Mesothelial cell of epicardium (in vitro differentiated cells): ENCODE measurements at places on chromosomes 4 and X.

DNA sequence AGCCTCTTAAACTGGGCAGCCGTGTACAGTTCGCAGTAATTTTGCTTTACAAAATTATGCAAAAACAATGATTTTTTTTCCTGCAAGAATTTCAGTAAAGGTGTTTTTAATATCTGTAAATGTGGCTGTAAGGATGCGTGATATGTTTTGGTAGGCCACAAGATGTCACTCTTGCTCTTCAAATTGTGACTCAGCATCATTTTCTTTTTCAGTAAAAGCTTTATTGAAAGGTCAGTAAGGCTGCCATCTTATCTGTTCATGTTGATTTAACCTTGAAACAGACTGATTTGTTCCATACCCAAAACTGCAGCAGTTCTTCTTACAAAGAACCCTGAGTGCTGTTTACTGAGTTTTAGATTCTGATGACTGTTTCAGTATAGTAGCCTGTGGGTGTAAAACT lies 39.9 kb downstream of the TXLNG start:
- no peak for DNase-seq

DNA sequence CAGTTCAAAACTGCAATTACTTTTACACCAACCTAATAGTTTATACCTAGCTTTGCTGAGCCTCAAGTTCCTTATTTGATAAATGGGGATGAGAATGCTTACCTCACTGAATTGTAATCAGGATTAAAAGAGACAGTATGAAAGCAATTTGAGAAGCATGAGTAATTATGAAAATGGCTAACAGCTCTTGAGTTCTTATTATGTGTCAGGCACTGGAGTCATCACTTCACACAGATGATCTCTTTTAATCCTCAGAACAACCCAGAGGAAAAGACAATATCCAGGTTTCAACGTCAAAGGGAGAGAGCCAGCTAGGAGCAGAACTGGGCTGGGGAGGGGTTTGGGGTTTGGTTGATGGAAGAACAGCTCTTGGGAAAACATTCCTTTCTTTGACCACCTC lies 221.0 kb upstream of the NWD2 start:
- no peak for DNase-seq

GRCh38 chr4:110527156-110527555 lies 51.2 kb downstream of the ENPEP start:
- DNase-seq, result no peak

GRCh38 chr4:186592445-186592844 lies 37.1 kb upstream of the MTNR1A start:
- no peak for DNase-seq

DNA sequence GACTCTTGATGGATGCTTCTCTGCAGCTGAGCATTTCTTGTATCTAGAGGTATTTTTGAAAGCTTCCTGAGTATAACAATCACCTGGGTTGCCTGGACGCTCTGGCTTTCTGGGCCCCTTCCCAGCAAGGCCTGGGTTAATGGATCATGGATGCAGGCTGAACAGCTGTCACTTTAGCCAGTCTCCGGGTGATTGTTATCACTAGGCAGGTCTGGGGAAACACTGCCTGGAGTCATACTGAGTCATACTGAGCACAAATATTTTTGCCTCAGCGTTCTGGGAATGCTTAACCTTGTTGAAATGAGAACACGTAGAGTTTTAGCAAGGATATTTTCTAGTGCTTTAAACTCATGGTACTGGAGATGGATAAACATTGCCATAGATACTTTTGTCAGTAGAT lies 102.6 kb downstream of the PHEX start:
- no peak for DNase-seq

DNA sequence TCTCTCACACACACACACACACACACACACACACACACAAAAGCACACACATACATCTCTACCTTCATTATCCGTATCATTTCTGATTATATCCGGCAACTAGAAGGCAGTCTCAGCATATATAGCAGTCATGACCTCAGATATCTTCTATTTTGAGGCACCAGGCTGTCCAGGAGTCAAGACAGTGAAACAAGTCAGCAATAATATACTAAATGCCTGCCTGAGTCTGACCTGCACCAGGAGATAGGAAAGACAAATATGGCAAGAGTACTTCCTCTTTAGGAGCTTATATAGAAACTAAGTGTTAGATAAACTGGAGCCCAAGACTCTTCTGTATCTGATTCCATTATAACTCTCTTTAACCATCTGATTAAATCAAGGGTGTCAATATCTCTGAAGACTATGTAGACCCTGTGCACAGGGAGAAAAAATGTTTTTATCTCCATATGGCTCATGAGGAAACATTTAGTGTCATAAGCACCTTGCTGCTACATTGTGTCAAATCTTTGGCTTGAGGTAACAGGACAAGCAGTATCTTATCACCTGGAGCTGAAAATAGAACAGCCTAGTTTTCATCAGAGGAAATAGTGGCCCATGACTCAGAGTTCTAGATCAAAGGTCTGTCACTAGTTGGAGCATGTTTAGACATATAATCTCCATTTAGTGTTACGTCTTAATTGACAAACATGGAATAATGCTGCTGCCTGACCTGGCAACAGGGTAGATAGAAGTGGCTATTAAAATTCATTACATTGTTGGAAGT lies 27.0 kb upstream of the FAM47B start:
- DNase-seq, result no peak

DNA sequence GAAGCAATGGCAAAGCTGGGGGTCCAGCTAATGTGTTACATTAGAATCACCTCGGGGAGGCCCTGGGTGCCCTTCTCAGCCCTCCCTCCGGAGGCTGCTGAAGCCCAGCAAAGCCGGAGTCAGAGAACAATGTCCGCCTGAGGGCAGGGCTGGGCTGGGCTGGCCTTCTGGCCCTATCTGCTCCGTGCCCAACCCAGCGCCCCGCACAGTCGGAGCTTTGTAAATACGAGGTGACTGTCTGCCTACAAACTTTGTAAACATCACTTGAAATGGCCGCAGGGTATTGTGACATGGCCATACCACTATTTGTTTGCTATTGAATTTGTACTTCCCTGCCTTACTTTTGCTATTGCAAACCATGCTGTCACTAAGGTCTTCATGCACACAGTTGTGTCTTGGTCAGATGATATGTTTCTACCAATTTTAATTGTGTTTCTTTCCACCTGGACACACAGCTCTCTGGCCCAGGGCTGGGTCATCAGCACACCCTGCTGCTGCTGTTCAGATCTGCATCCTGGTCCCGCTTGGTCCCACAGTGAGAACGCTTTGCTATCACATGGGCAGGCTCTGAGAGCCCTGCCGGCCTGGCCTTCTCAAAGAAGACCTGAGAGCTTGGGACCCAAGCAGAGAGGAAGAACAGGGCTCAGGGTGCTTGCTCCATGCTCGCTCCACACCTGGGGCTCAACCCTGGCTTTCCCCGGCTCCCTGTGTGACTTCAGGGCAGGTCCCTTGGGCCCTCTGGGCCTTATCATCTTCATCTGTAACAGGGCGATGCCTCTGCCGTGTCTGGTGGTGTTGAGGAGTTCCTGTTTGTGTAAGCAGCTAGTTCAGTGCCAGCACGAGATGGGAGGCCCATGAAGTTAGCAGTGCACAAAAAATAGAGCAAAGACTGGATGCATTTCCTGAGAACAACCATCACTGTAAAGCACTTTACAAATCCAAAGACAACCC lies 2.3 kb downstream of the S100P start:
- no peak for DNase-seq

- no peak for DNase-seq
These were observed 24.2 kb downstream of the EPHA5 start for GRCh38 chr4:65646136-65646535.

GRCh38 chrX:46165411-46165810 lies 379.8 kb downstream of the ZNF674 start:
- no peak for DNase-seq

DNA sequence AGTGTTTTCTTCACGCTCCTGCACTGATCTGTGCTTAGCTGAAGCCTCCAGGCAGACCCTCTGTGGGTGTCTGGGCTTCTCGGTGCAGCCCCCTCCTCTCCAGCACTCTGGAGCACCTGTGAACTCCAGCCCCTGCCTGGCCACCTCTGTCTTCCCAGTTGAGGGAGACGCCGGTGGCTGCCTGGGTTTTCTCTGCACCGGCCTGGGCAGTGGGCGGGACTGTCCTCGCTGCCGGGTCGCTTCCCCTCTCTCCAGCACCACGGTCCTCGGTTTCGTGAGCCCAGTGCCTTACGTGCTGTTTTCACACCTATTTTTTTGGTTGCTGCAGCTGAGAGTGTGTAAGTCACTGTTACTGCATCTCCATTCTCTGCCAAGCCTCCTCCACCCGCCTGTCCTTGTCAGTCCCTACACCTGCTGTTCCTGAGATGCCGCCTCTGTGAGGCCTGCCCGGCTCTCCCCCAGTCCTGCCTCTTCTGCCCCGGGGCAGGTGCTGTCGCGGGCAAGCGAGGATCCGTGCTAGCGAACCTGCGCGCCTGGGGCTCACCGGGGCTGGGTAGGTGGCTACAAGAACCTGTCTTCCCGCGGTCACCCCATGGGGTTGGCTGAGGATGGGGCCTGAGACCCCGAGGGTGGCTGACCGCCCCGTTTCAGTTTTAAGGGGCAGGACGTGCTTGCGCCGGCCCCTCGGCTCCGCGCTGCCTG lies 2.4 kb upstream of the FGFRL1 start:
- DNase-seq, result no peak

GRCh38 chr4:23741681-23742191 lies 148.1 kb downstream of the PPARGC1A start:
- DNase-seq, result no peak

DNA sequence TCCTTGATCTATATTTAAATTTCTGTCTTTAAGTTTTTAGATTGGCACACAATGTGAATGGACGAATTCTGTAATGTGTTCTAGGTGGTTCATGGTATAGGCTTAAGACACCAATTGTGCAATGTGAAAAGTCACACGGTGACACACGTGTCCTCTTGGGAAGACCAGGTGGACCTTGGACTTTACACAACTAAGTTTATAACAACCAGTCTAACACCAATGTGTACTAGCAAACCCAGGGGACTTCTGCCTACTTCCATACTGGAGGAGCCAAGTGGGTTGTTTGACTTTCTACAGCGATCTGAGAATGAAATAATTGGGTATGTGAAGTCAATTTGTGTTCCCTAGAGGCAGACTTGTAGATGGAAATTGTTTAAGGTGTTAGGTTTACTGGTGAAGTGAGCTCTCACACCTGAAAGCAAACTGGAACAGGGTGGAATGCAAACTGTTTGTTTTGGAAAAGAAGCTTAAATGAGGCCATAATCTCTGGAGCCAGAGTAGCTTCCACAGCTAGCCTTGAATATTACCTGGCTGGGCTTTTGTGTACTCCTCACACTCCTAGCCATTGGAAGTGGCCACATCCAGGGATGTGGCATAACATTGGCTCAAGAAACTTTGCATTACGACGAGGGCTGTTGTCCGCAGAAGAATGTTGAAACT lies 45.9 kb upstream of the WDR1 start:
- no peak for DNase-seq

GRCh38 chr4:73701116-73701515 lies 39.3 kb upstream of the CXCL8 start:
- no peak for DNase-seq

GRCh38 chrX:39874202-39874816 lies 223.4 kb downstream of the BCOR start:
- DNase-seq, result no peak

DNA sequence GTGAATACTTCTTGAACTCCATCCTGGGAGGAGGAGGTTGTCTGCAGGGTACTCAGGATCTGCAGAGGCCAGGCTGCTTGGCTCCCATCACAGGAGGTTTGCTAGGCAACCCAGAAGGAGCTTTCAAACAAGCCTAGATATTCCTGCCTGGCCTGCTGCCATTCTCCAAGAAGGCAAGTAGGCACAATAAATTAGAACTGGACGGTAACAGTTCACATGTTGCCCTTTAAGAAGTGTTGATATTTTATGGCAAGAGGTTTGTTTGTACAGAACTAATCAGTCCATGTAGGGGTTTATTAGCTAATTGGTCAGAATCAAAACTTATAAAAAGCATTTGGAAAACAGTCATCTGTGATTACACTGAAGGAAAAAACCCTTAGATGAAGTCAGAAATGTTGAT lies 39.3 kb downstream of the SYNPO2 start:
- no peak for DNase-seq

DNA sequence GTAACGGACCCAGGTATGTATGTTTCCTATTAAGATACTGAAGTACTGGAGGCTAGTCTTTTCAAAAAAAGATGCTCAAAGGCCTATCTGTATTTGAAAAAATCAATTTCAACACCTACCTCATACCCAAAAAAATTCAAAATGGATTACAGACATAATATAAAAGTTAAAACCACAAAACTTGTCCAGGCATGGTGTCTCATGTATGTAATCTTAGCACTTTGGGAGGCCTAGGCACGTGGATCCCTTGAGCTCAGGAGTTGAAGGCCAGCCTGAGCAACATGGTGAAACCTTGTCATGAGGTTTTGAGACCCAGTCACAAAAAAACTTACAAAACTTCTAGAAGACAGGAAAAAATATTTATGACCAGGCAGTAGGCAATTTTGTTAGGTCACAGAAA lies 16.7 kb downstream of the RBMX start:
- no peak for DNase-seq

- no peak for DNase-seq
These were observed 46.8 kb upstream of the GPR78 start for GRCh38 chr4:8533274-8533865.

DNA sequence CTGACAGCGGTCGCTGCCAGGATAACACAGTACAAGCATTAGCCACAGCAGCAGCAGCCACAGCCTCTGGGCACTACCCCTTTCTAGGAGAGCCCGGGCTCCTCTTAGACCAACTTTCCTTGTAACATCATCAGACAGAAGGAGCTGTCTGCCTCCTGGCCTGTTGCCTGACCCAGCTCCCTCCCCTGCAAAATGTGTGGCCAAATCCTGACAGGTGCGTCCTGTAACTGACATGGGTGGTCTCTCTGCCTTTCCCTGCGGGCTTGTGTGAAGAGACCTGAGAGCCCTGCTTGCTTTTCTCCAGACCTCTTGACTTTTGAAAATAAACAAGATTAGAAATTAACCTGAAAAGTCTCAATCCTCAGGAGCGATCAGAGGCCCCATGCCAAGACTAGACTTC lies 824.9 kb downstream of the RAPGEF2 start:
- no peak for DNase-seq

DNA sequence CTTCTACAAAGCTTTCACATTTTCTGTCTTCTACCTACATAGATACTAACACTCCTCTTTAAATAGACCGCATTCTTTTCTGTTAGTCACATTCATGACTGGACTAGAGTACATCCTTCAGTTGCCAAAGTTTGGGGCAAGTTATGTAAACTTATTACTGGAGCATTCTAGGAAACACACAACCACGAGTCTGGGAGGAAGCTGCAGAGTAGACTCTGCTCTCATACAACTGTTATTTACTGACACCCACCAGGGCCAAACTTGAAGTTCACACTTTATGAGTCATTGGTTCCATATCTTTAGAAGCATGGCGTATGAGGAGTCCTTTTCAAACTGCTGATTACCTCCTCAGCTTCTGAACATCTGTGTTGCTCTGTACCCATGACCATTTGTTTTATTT lies 87.0 kb downstream of the RNF150 start:
- DNase-seq, result no peak

- DNase-seq, result no peak
These were observed 14.8 kb downstream of the NAT8L start for GRCh38 chr4:2073808-2074481.

- DNase-seq, result no peak
These were observed 47.8 kb downstream of the SLIT2 start for GRCh38 chr4:20299515-20299914.
